ENCODE measurements at places on chromosomes 12 and 14.

- no peak for DNase-seq
Measured at GRCh38 chr14:59439256-59439965, 25.8 kb downstream of the GPR135 start.

DNA sequence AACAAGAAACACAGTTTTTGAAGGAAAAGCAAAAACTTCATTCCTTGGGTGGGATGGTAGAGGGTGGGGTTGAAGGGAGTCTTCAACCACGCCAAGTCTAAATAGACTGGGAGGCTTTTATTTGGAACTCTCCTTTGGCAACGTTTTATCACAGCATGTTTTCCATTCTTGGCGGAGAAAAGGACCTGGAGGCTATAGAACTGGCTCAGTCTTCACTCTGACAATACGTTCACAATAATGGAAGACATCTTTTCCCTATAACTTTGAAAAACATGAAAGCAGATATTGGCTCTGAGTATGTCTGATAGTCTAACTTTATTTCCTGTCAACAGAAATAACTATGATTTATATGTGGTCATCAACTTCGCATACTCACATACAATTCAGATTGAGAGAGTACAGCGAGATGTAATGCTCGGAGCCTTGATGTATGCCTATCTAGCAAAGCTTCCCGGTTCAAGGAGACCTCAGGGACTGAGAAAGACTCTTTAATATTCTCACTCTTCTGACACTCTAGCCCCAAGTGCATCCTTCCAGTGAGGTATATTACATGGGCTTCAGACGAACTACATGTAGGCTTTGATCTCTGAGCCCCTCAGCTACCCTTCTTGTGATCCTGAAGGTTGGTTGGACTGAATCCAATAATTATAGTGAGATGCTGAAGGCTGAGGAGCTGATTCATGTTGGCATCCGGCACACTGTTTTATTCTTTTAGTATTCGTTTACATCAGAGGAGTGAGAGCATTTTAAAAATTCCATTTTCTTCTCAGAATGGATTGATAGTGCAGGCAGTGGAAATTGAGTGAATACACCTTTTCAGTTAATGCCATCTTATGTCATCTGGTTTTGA, 14.0 kb downstream of the TMEM30B start:
- no peak for DNase-seq

DNA sequence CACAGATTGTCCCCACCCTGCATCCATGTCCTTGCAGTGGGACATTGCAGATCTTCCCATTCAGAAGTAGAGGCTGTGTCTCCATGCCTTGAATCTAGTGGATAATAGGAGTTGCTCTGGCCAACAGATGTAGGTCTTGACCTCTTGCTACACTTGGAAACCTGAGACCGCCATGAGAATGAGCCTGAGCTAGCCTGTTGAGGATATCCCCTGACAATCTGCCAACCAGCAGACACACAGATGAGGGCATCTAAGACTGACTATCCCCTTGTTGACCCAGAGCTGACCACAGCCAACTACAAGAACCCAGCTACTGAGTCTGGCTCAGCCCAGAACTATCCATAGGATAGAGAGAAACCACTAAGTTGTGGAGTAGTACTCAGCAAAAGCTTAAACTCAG, 161.1 kb upstream of the NOS1 start:
- DNase-seq = no peak

DNA sequence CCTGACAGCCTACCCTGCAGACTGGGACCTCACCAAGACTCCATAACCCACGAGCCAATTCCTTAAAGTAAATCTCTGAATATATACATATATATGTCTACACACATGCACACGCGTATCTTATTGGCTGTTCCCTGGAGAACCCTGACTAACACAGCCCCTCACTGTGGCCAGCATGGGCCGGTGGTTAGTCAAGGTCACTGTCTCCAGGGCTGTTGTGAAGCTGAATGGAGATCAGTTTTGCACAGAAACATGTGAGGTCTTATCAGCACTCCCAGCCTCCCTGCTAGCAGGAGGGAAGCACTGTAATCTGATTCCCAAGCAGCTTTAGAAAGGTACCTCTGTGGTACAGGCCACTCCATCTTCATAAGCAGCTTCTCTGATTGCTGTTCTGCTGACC, 46.6 kb upstream of the PLEKHG6 start:
- no peak for DNase-seq

DNA sequence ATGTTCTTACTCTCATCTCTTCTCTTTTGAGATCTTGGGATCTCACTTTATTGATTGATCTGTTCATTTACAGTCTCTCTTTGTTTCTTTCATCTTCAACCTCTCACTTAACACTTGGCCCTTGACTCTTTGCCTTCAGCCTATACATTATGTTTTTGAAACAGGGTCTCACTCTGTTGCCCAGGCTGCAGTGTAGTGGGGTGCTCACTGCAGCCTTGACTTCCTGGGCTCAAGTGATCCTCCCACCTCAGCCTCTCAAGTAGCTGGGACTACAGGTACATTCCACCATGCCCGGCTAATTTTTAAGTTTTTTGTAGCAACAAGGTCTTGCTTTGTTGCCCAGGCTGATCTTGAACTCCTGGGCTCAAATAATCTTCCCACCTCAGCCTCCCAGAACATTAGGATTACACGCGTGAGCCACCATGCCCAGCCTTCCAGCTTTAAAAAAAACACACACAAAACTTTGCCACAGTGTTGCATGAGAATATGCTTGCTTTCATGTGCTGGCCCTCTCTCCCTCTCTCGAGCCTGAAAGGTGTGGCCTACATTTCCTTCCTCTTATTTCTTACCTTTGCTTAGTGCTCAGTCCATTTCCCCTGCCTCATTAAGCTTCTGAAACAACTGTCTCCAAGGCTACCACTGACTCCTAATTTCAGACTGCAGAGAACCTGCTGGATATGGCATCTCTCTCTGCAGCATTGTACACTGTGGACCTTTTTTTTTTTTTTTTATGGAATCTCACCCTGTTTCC, 9.9 kb downstream of the DIP2B start:
- no peak for DNase-seq

- no peak for DNase-seq
Measured at GRCh38 chr14:89394972-89395371, 22.1 kb downstream of the FOXN3 start.

- no peak for DNase-seq
Measured at GRCh38 chr14:68633131-68633991, 159.5 kb downstream of the ZFP36L1 start.

DNA sequence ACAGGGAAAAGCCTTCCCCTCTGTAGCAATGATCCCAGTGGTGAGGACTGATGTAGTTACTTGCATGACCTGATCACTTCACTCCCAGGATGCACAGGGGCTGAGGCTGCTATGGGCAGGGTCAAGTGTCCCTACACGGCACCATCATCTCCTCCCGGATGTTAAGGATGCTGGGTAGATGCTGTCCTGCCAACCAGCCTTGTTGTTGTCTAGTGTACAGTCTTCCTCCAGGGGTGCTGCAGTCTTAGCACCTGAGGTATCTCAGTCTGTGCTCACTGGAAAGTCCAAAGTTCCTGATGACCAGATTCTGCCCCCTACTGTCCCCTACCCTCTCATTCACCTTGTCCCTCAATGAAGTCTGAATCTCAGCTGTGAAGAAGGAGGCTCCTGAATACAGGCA, 20.1 kb downstream of the CPM start:
- no peak for DNase-seq

DNA sequence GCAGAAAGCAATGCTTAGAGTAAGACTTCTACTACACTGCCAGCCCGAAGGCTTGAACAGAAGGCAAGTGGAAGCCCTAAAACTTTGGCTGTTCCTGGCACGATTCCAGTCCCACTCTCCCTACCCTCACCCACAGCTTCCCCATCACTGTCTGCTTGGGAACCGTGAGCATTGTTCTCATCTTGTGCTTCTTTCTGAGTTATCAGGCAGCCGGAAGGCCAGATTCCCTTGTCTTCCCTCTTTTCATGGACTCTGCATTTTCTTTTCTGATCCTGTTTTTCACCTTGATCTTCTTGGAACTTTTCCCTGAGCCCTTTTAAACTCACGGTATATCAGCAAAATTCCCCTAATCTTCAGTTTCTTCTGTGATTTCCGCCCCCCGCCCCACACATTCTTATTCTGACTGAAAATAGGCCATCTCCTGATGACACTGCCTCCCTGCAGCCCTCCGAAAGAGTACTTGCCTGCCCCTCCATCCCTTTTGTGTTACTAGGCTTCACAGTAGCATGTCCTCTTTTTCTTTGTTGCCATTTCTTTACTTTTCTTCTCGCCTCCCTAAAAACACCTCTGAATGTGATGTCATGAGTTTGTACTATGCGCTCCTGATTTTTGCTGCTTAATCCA, 29.9 kb downstream of the RCOR1 start:
- no peak for DNase-seq

GRCh38 chr14:49920935-49921334, 28.1 kb downstream of the ARF6 start:
- DNase-seq = no peak

All from stimulated activated CD4-positive, alpha-beta T cell treated with anti-CD3 and anti-CD28 coated beads, TNF-alpha, amount 100 ng/mL, for 1 hour (primary cell).